Heart right ventricle (tissue), 16 donors: ENCODE measurements at places on chromosomes 5 and 9. TPM values are rescaled to one million over a fixed set of nuclear protein-coding genes. Genes with fewer than 3 reads are reported as not detected.

DNA sequence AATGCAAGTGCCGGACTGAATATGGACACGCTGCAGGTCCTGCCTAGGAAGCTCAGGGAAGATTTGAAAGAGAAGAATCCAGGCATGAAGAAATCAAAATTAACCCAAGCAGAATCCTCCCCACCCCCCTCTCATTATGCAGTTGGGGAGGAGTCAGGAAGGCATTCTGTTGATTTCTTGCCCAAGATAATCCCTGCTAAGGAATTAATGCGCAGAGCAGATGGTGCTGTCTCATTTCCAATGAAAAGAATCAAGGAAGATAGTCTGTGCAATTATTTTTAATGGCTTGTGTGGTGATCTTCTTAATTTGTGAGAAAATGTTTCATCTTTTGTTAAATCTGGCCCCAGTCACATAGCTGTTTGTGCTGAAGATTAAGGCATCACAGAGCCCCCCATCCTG lies 145.0 kb downstream of the ZNF462 start:
- DNase-seq = no peak
- no peaks in the 10 kb centered on the region for H3K36me3 ChIP-seq
- H3K27me3 ChIP-seq = no peaks in the 10 kb centered on the region
- peaks cover 7% of the 10 kb centered on the region for H3K4me1 ChIP-seq
- no peak overlapping the region for H3K4me3 ChIP-seq

- H3K36me3 ChIP-seq = no peaks in the 10 kb centered on the region
- H3K4me3 ChIP-seq = no peak overlapping the region
- DNase-seq = no peak
- peaks cover 35% of the 10 kb centered on the region for H3K4me1 ChIP-seq
These were observed 283.4 kb downstream of the NFIB start for GRCh38 chr9:14030375-14031059.

The P4HA2 gene
- total RNA-seq = 47.7 TPM

- no peaks in the 10 kb centered on the region for H3K27me3 ChIP-seq
- no peak for DNase-seq
- no peak overlapping the region for H3K4me3 ChIP-seq
- H3K27ac ChIP-seq = no peak overlapping the region
- H3K36me3 ChIP-seq = no peaks in the 10 kb centered on the region
These were observed 179.5 kb downstream of the RASEF start for GRCh38 chr9:82883436-82883835.

- peaks cover 18% of the 10 kb centered on the region for H3K4me1 ChIP-seq
- peaks cover under 1% of the 10 kb centered on the region for H3K27me3 ChIP-seq
- H3K36me3 ChIP-seq = no peaks in the 10 kb centered on the region
- no peak for DNase-seq
These were observed 1.6 kb downstream of the SRFBP1 start for GRCh38 chr5:121963392-121963791.

The GRM6 gene
- not detected for total RNA-seq

DNA sequence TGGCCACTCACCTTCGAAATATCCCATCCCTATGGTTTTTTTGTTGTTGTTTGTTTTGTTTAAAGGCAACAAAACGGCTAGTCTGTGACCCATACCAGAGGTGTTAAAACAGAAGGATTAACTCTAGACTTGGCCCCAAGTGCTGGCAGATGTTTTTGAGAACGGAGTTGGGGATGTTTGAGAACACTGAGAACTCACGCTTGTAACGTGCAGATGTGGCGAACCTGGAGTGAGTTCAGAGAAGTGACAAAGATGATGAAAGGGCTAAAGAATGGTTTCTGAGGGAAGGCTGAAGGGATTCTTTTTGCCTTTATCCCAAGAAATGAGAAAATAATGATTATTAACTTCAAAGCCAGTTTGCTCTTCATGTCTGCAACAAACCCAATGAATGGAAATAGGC lies 286.5 kb downstream of the ZNF608 start:
- no peak overlapping the region for H3K27ac ChIP-seq
- H3K4me3 ChIP-seq = no peak overlapping the region
- H3K4me1 ChIP-seq = peaks cover 16% of the 10 kb centered on the region
- H3K27me3 ChIP-seq = no peaks in the 10 kb centered on the region
- DNase-seq = no peak

The CD274 gene
- 12.9 TPM for total RNA-seq

DNA sequence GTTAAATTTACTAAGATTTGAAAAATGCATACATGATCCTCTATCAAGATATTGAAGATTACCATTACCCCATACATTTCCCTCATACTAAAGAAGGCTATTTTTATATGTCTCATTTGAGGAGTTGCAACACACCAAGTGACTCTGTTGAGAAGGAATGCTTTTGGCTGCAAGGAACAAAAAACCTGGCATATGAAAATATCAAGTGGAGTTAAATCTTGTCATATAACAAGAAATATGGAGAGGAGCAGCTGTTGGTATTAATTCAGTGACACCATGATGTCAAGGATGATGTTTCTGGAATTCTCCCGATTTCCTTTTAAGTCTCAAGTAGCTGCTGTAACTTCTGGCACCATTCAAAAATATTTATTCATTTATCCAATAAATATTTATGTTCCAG lies 193.8 kb downstream of the CSNK1G3 start:
- no peak for DNase-seq
- H3K4me1 ChIP-seq = no peaks in the 10 kb centered on the region
- no peak overlapping the region for H3K27ac ChIP-seq
- H3K27me3 ChIP-seq = no peaks in the 10 kb centered on the region
- no peak overlapping the region for H3K4me3 ChIP-seq

GRCh38 chr9:136714096-136714892 lies 1.9 kb downstream of the DIPK1B start:
- no peaks in the 10 kb centered on the region for H3K36me3 ChIP-seq
- H3K4me3 ChIP-seq = no peak overlapping the region
- DNase-seq = peak; percentile 60
- H3K27me3 ChIP-seq = no peaks in the 10 kb centered on the region
- peak overlapping the region; percentile 88 for H3K27ac ChIP-seq

GRCh38 chr5:172141949-172142319 lies 46.1 kb downstream of the STK10 start:
- H3K4me1 ChIP-seq = peaks cover 38% of the 10 kb centered on the region
- no peaks in the 10 kb centered on the region for H3K36me3 ChIP-seq
- H3K4me3 ChIP-seq = no peak overlapping the region
- H3K27me3 ChIP-seq = no peaks in the 10 kb centered on the region

GRCh38 chr5:60929024-60929423 lies 15.8 kb downstream of the ERCC8 start:
- H3K4me1 ChIP-seq = no peaks in the 10 kb centered on the region
- DNase-seq = no peak
- no peaks in the 10 kb centered on the region for H3K27me3 ChIP-seq
- H3K4me3 ChIP-seq = no peak overlapping the region
- no peak overlapping the region for H3K27ac ChIP-seq

The ARAP3 gene
- total RNA-seq = 13.3 TPM

The FGFR4 gene
- total RNA-seq = 0.53 TPM

- peaks cover 26% of the 10 kb centered on the region for H3K4me1 ChIP-seq
- H3K27ac ChIP-seq = no peak overlapping the region
- H3K27me3 ChIP-seq = no peaks in the 10 kb centered on the region
- H3K4me3 ChIP-seq = no peak overlapping the region
These were observed 69.1 kb downstream of the ZNF366 start for GRCh38 chr5:72438141-72438540.

The KIF4B gene
- 0.05 TPM for total RNA-seq

The VCAN gene
- 26.9 TPM for total RNA-seq
